Anterior cingulate cortex (tissue), 58 donors: ENCODE measurements at places on chromosomes 12 and 14.

DNA sequence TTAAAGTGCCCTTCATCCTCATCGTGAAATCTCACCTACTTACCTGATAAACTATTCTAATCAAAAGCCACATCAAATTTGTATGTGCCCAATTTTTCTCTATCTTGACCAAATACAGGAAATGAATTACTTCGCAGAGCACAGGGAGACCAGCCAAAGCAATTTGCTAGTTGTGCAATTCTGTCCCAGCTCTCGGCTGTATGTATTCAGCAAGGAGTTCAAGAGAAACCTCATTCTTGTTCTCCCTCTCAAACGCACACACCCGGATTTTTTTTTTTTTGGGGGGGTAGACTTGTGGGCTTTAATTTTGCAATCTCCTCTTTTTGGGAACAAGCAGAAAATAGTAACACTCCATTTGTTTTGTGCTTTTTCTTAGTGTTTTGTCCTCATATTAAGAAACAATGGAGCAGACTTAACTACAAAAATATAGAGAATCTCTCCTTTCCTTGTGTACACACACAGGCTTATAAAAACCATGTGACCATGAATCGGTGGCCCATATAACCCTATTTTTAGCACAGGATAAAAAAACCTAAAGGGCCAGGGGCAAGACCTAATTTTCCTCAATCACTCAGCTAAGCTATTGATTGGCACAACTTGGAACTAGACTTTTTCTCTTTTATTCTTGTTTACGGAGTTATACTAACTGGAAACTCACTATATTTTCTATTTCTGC, 64.2 kb downstream of the MBIP start:
- no peak for DNase-seq

DNA sequence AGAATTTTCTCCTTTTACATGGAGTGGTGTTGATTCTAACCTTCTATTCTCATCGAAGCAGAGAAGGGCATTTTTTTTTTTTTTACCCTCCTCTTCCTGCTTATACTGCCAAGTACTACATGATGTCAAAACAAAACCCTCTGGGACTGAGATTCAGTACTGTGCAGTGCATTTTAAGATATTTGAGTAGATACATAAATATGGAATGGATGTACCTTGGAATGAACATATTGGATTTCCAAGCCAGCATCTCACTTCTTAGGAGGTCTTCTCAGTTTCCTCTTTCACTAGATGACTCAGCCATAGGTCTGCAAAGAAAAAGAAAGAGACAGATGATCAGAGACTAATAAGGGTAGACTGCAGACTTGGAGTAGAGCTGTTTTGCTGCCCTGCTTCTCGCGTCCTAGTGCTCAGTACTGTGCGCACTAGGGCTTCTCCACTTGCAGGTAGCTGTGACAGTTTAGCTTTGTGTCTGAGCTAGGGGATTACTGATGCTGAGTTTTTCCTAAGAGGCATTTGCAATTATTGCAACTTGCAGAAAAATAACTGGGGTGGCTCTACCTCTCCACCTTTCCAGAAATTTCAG, 20.4 kb downstream of the TPH2 start:
- DNase-seq, result no peak

DNA sequence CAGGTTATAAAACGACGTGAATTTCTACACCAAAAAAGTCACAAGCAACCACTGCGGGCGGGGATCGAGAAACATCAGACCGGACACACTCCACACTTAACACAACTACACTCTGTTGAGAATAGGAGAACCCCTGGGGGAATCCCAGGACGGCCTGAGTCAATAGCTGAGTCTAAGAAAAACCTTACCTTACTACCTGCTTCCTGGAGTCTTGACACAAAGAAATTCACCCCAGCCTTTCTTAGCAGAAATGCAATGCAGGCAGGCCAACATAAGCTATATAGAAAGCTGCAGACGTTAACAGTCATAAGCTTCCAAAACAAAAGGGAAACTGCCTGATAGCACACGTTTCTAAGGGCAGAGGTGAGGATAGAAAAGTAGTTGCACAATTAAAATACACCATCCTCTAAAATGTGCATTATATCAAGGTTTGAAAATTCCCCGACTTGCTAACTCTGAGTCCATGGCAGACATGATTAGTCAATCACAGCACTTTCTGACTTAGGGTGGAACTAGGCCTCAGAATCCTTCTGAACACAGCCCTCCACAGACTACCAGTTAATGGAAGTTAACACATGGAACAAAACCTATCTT, 68.0 kb downstream of the CCDC88C start:
- DNase-seq, result no peak

DNA sequence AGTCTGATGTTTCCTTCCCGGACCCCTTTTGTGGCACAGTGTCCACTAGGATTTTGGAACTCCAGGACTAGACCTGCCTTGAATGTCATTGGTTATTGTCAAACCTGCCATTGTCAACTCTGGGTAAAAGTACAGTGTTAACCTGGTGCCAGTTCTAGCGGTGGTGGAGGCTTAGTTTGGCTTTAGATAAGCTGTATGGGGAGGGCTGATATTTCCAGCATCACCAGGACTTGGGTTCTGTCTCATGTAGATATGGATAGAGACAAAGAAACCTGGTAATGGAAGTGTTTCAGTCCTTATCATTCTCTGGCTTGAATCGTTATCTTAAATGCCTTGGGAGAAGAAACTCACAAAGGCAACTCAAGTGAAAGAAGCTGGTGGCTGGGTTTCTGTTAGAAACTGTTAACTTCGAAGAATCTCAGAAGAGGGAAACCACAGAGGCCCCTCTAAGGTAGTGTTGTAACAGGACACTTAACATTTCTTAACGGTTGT, 10.6 kb downstream of the CHST11 start:
- DNase-seq, result no peak

- no peak for DNase-seq
Measured at GRCh38 chr12:131808744-131809371, 19.3 kb upstream of the MMP17 start.

DNA sequence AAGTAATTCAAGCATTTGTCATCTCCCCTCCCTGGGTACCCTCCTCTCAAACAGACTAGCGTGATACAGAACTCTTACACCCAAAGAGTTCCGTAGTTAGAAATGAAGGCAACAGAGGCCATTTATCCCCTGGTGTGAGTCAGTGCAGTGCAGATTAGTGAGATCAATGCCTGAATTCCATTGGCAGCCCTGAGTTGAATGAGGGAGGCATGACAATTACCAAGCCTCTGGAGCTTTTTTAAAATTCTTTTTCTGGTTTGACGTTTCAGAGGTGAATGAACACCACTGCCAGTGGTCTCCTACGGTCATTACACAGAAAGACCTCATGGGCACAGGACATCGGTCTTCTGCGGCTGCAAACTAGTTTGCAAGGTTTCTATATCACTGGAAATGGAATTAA, 94.4 kb downstream of the PRIMA1 start:
- no peak for DNase-seq

GRCh38 chr14:61491876-61492434, 170.6 kb downstream of the PRKCH start:
- DNase-seq, result no peak

DNA sequence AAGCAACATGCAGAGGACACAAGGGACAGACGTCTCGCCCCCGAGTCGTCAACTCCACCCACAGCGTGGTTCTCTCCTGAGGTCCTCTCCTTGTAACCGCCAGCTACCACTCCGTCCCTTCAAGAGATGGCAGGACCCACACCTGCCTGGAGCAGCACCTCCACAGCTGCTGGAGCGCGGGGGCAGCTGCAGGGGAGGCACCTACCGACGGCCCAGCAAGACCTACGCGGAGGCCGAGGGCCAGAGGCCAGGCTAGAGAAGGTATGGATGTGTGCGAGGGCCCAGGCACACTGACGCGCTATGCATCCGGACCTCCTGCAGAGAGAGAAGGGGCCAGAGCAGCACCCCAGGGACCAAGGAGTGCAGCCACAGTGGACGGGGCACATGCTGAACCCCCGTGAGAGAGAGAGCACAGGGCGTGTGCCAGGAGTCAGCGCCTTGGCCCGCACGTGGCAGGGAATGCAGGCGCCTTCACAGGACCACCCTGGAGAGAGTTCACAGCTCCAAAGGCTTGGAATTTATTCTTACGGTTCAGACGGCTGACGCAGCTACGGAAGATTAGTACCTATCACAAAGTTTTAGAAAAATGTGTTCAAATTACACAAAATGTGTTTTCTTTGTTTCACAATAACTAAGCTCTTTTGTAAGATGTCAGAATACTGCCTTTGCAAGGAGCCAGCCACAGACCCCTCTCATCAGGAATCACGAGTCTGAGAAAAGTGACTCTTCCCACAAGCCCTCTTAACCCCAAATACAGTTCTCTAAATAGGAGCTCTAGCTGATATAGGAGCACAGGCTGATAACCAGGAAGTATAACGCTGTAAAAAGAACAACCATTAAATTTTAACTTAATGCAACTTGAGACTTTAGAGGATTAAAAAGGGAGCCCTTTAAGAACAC, 36.8 kb downstream of the CDC42BPB start:
- DNase-seq, result no peak

DNA sequence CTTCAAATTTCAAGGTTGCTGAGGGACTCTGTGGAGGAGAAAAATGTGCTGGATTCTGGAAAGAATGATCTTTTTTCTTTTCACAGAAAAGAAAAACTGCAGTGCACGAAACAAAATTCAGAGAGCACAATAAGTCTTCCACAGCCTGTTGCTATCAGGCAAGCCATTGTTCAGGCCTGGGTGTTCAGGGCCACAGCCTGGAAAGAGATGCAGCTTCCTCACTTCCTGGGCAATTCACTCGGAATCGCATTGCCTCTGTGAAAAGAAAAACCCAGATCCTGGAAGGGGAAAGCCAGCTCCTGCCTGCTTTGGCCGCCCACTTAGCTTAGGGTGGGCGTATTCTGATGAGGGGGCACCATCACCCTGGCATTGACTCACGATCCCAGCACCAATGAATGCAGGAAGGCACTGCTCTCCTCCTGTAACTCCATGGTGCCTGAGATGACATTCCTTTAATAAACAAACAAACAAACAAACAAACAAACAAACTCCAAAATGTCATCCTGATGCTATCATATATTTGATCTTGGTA, 863.9 kb downstream of the BCL11B start:
- DNase-seq, result no peak

GRCh38 chr12:109831365-109831764, 1.8 kb downstream of the TRPV4 start:
- DNase-seq, result no peak

DNA sequence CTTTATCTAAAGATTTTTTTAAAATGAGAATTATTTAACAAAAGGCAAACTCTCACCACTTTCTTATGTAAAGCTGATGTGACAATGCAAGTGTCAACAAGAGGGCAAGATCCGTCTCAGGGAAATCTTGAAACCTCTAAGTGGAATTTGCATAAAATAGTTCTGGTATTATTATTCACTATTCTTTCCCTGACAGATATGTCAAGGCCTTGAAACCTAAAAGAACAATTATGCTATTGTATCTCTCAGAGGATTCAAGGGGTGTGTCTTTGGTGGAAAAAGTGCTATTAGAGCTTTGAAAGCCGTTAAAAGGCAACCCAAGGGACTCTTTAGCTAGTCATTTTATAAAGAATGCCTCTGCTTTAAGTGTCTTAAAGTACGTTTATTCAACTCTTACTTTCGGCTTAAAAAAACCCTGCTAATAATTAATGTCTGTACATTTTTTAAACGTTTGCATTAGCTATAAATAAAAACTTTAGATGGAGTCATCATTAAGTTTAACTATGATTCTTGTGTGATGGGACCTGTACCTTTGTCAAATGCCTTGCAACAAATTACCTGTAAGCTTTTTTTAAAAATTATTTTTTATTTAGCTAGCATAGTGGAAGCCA, 585.5 kb downstream of the VRK1 start:
- DNase-seq, result no peak
